ENCODE measurements at places on chromosomes 2 and 18.
A peak's percentile ranks its signal among the peaks of the same experiment; 100 is the strongest.

- DNase-seq: no peak
These were observed 118.5 kb downstream of the RPIA start for GRCh38 chr2:88810017-88810416.

DNA sequence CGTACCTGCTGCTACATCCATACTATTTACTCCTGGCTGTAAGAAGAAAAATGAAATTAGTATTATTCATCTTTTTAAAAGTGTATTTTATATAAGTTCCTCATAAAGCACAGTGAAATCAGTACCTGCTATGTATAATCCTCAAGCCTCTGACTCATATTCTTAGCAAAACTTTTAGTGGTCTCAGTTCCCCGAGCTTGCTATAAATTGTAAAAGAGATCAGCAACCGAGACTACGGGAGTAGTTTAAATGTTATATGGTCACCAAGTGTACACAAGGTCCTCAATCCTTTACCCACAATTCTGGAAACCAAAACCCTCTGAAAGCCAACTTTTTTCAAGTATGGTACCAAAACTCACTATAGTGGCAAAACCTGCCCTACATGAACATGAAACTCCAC, 24.2 kb downstream of the PRPF40A start:
- DNase-seq: no peak

DNA sequence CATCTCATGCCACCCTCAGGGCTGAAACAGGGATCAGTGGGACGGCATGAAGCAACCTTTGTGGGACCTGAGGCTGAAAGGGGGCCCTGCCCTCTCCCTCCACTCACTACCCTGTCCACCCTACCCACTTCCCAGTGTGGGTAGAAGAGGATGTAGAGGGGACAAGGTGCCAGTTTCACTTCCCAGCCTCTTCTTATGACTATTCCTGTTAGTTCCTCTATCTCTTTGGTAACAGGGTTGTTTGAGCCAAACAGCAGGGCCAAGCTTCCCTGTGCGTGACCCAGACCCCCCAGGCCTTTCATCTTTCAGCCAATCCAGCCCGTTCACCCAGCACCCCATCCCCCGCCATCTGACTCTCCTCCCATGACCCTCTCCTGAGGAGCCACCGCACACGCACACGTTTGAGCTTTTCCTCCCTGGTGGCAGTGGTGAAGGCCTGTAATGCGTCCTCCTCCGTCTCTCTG, 82.3 kb downstream of the STPG4 start:
- DNase-seq: no peak

GRCh38 chr2:74000666-74001065, 16.0 kb downstream of the TET3 start:
- DNase-seq: no peak

GRCh38 chr18:55880617-55881016, 292.6 kb upstream of the TCF4 start:
- no peak for DNase-seq

- peak; percentile 31 for DNase-seq
These were observed 8.8 kb downstream of the GKN2 start for GRCh38 chr2:68943581-68944568.

GRCh38 chr2:121429927-121430520, 100.7 kb upstream of the RNU4ATAC start:
- DNase-seq: no peak

DNA sequence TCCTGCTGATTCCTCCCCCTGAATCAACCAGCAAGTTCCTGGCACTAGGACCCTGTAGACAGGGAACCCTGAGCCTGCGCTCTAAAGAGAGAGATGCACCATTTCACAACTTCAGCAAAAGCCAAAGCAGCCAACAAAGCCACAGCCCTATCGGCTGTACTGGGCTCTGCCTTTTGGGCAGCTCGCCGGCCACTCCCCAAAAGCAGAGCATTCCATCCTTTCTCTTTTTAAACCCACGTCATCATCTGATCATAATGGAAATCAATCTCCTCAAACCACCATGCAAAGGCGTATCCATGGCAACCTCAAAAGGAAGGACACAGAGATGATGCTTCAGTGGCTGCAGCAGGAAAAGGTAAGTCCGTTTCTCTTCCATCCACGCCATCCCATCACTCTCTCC, 5.3 kb upstream of the DCTN1 start:
- DNase-seq: no peak

DNA sequence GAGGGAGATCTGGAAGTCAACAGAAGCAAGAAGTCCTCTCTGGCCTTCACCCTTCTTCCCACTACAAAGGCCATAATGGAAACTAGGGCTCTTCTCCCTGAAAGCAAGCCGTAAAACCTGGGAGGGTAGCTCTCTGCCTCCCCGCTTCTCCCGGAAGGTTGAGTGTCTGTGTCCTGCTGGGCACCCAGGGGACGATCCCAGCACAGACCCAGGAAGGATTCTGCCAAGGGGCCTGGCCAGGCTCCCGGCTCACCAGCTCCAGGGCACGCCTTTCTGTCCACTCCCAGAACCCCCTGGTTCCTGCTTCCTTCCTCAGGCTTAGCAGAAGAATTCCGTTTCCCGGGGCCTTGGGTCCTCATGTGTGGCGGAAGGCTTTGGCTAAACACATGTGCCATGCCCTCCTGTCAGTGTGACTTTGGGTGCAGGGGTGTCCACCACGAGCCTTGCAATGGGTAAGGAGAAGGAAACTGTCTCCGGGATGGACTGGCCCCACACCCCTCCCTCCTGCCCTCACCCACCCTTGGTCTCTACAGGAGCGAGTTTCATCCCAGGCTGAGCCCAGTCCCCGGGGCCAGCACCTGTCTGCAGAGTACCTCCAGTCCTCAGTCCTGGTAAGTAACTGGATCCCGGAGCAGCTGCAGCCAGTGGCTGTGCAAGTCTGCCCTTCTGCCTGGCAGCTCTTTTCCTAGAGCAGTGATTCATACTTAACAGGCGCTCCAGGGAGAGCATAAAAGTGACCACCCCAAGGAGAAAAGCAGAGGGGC, 135.8 kb downstream of the TPO start:
- DNase-seq: no peak

DNA sequence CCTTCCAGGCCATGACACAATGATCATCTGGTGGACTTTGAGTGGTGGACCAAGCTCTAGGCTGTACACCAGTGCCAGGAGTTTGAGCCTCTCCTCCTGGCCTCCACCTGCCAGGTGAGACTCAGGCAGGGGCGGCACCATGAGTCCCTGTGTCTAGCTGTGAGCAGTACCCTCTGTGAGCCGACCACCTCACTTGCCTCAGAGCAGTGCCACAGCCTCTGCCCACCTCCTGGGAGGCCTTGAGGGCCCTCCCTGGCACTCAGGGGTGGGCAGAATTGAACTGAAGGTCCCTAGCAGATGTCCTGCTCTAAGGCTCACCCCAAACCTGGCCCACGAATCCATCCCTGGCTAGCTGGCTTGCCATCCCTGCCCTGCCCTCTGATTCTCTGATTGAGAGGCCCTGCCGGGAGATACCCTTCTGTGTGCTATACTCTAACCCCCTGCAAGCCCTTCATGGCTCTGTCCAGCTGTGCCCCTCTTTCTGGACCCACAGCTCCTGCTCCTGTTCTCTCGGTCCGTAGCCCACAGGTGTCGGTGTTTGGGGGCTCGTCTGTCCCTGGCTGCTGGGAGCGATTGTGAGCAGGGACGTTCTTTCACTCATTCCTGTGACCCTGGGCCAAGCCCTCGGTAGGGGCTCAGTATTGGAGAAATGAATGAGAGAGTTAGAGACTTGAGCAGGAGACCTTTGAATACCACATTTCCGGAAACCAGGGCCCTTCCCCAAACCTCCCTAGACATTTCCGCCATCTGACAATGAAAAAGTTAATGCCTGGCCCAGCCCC, 70.0 kb downstream of the INHBB start:
- DNase-seq: no peak

DNA sequence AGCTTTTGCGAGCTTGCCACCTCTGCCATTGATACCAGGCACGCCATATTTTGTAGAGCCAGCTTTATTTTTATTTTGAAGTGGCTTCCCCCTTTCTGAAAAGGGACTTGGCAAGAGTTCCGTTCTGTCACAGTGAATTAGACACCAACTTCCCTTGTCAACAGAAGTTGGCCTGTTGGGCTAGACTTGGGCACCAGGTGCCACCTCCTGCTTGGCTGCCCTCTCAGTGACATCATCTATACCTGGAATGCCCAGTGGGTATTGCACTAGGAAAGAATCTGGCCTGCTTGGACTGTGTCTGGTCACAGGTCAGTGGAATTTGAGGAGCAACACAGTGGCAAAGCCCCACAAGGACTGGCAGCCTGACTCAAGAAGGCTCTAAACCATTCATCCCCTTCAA, 101.0 kb downstream of the BCL2L11 start:
- DNase-seq: no peak

DNA sequence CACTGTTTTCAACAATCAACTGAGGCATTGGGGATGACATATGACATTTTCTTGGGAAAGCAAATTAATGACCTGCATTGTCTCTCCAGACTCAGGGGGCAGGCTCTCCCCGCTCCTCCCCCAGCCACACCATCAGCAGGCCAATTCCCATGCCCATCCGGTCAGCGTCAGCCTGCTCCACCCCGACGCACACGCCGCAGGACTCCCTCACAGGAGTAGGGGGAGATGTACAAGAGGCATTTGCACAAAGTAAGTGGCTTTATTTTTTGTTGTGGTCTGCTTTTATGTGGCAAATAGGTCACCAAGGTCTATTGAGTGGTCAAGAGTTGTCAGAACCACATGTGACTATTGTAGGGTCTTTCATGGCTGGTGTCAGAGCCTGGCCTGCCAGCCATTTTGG, 165.1 kb downstream of the DTNA start:
- DNase-seq: no peak

- DNase-seq: no peak
These were observed 126.2 kb downstream of the METTL8 start for GRCh38 chr2:171307560-171307959.

- no peak for DNase-seq
These were observed 34.0 kb downstream of the CCDC195 start for GRCh38 chr2:224682134-224682533.

- DNase-seq: no peak
These were observed 594.4 kb downstream of the DPP10 start for GRCh38 chr2:115036818-115037217.

DNA sequence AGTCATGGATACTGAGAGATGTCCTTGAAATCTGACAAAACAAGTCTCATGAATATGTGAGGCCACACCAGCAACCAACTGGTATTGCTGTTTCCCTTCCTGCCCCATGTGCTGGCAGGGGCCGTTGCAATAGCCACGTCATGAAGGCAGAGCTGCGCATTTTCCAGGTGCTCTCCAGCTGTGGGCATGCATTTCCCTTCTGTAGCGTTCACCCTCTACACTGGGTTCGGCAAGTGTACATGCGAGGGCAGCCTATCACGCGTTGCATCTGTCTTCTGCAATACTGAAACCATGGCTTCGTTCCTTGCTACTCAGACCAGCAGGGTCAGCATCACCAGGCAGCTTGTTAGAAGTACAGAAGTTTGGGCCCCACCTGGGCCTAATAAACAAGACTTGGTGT, 17.4 kb downstream of the ARL4C start:
- DNase-seq: no peak

GRCh38 chr2:216696751-216697560, 1.6 kb upstream of the IGFBP5 start:
- DNase-seq: no peak

GRCh38 chr2:64581018-64581417, 56.9 kb downstream of the AFTPH start:
- DNase-seq: no peak

DNA sequence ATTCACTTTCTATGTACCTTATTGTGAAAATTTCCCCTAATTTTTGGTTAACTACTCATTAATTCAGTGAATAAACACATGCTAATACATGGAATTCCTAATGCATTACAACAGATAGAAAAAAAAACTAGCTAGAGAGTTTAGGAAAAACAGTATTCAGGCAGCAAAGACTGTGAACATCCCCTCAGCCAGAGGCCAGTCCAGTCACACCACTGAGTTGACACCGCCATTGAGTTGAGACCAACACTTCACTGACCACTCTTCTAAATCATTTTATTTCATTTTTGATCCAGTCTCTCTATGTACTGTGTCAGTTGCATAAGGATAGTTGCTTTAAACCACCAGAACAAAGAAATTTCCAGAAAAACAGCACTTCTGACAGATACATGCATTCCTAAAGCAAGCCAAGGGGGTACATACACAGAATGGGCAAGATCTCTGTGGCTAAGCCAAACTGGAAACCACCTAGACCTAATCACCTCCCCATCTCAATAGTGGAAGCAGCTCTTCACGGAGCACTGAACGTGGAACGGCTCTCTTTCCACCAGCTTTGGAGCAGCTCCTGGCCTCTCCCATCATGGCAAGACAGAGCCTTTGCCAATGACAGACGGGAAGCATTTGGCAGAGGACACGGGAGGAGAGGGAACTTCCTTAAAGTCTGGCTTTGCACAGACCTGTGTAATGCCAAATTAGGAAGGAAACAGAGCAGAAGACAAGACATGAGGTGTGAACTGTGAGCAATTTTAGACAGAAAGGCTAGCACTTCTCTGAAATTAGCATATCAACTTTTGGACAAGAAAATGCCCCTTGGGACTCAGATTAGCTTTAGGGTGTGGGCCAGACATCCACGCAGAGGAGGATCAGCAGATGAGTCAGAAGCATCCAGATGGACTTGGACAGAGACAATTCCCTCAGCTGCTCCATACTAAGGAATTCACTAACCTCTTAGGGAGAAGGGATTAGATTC, 36.4 kb downstream of the CACNB4 start:
- peak; percentile 64 for DNase-seq

DNA sequence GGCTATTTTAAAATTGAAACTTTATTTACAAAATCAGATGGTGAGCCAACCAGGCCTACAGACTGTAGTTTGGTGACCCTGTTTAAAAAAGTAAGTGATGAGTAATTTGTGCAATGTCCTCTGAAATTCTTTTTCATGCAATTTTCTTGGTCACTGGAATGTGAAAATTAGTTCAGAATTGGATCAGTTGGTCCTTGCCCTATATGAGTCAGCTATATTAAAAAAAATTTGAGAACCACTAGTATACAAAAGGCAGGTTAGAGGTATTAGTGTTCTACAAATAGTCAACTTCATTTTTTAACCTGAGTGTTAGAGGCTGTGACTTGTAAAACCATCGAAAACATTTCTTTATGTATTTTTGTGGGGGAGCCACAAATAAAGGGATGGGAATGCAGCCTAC, 91.1 kb upstream of the NXPH2 start:
- no peak for DNase-seq

DNA sequence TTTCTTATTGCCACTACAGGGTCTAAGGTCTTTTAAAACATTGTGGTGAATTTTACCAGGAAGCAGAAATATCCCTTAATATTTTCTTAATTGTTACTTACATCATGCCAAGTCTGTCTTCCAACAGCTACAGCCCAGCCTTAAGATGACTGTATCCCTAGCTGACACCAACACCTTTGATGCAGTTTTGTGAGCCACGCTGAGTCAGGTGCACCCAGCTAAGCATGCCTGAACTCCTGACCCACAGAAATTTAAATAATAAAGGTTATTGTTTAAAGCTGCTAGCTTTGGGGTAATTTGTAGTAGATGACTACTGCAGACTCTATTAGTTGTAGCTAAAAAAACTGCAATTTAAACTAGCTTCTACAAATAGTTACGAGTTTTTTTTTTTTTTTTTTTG, 1757.9 kb upstream of the LRRTM1 start:
- no peak for DNase-seq

GRCh38 chr2:233407771-233408181, 53.5 kb downstream of the DGKD start:
- DNase-seq: peak; percentile 80

All from stromal cell of bone marrow (primary cell).